Activated CD4-positive, alpha-beta T cell treated with anti-CD3 and anti-CD28 coated beads, Interleukin-2, amount 10 ng/mL, durations not matched to agents 7 days and 5 days (primary cell): ENCODE measurements at places on chromosomes 4 and X.

- DNase-seq, result no peak
Observed at GRCh38 chrX:115362334-115363095, 73.0 kb downstream of the LUZP4 start.

DNA sequence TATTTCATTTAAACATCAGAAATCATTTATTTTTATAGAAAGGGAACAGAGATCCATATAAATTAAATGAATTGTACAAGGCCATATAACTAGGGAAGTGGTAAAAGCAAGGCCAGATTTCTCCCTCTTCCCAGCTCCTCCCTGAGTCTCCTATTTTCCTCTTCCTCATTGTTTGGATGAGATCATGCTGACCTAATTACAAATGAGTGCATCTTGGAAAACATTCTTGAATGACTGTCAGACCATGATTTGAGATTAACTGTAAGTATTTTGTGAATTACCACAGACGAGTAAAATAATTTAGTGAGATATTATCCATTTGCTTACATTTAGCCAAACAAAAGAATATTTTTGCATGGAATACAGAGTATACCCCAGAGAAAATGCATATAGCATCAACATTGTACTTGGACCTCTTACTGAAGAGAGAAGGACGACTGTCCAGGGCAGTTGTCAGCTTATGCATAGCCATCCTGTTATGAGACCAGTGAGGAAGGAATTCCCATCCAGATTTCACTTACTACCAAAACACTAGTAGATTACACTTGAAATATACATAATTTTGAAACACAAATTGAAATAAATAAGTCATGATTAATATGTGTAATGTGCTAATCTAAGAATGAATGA is 47.3 kb downstream of the SLAIN2 start:
- no peak for DNase-seq

DNA sequence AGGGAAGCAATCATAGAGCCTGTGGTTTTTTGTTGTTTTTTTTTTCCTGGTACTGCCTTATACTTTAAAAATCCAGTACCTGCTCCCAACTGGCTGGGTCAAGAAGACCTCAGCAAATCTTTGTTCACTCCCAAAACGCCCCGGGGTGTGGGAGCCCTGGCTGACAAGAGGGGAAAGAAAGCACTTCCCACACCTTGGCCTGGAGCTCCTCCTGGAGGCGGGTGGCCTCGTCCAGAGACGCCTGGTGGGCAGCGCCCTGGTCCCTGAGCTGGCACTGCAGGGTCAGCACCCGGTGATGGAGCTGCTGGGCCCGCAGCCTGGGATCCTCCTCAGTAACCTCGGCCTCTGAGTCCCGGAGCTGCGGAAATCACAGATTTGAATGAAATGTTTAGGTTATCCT is 38.2 kb downstream of the C4orf50 start:
- no peak for DNase-seq

- no peak for DNase-seq
Observed at GRCh38 chr4:42262701-42263490, 110.4 kb upstream of the BEND4 start.

DNA sequence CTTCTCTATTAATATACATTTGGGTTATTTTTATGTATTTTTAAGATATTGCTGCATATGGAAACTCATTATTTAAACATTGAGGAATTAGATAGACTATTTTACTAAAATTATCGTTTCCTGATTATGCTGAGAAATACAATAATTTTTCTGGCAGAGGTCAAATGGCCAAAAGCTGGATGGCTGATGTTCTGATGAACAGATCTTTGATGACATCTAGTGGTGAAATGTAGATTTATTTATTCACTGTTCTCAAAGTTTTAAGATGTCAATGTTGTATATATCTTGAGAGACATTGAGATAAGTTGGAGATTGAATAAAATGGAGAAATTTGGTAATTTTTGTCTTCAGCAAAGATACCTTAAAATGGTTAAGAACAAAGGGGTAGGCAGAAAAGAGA is 96.2 kb downstream of the UGT8 start:
- no peak for DNase-seq

GRCh38 chr4:119504616-119505015 is 124.0 kb downstream of the PDE5A start:
- DNase-seq, result no peak

GRCh38 chr4:63049726-63050125 is 1359.5 kb downstream of the TECRL start:
- DNase-seq, result no peak
